ENCODE measurements at places on chromosomes 5 and 9. TPM values are rescaled to one million over a fixed set of nuclear protein-coding genes. Genes with fewer than 3 reads are reported as not detected.
A peak's percentile ranks its signal among the peaks of the same experiment; 100 is the strongest.

GRCh38 chr9:97747201-97747965 is 50.2 kb upstream of the XPA start:
- DNase-seq, result no peak
- H3K4me1 ChIP-seq, result no peaks in the 10 kb centered on the region
- H3K27ac ChIP-seq, result no peak overlapping the region
- no peaks in the 10 kb centered on the region for H3K27me3 ChIP-seq
- no peaks in the 10 kb centered on the region for H3K36me3 ChIP-seq
- H3K4me3 ChIP-seq, result no peak overlapping the region

DNA sequence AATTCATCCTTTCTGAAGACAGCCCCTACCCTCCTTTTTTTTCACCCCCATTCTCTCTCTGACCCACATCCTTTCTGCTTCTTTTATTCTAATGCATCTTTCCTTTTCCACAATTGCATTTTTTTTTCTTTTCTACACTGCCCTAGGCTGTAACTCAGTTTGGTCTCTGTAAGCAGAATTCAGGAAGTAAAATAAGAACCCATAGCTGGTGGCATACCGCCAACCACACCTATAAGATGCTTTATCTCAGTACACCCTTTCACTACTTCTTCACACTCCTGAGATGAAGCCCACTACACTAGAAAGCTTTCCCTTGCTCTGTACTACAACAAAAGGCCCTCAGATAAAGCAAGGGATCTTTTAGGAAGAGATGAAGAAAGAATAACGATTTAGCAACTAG is 16.1 kb upstream of the TSSK1B start:
- no peak overlapping the region for H3K27ac ChIP-seq
- no peaks in the 10 kb centered on the region for H3K27me3 ChIP-seq
- no peak for DNase-seq
- no peaks in the 10 kb centered on the region for H3K4me1 ChIP-seq

The EGFL7 gene
- 56.5 TPM for total RNA-seq

The KIF24 gene
- total RNA-seq, result 0.56 TPM

- no peak overlapping the region for H3K4me3 ChIP-seq
- no peak for DNase-seq
- H3K4me1 ChIP-seq, result no peaks in the 10 kb centered on the region
- no peaks in the 10 kb centered on the region for H3K36me3 ChIP-seq
These were observed 31.5 kb downstream of the NDUFS6 start for GRCh38 chr5:1832511-1833250.

GRCh38 chr9:69013382-69013727 is 558 bp downstream of the PRKACG start:
- no peaks in the 10 kb centered on the region for H3K36me3 ChIP-seq
- no peaks in the 10 kb centered on the region for H3K27me3 ChIP-seq

DNA sequence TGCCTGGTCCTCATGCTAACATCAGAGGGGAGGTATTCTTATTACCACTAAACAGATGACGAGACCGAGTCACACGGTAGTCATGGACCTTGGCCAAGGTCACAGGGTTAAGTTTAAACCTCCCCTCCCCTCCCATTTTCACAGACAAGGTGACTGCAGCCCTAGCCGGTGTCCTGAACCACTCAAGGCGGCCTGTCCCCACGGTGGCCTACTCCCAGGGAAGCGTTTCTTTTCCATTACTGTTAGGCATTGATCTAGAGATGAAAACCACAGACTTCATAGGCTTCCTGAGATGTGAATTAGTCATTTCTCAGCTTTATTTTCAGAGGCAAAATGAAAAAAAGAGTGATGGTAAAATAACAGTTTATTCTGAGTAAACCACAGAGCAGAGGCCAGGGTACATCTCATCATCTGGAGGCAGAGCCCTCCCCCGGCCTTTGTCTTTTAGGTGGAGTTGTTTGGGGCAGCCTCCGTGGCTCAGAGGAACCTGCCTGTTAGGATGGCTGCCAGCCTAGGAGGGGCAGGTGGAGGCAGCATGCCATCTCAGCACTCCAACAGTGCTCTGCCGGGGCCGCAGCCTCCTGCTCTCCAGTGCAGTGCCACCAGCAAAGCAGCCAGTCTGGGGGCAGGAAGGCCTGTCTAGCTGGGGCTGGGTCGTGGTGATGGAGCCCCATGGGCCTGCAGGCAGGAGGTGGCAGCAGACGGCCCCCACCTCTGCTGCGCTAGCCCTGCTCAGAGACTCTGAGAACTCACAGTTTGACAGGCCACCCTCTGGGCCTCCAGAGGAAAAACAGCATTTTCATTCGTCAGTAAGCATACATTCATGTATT is 71.2 kb downstream of the RAPGEF1 start:
- peak overlapping the region; percentile 96 for H3K27ac ChIP-seq

GRCh38 chr9:121289772-121290370 is 21.9 kb downstream of the GSN start:
- no peak for DNase-seq
- H3K27ac ChIP-seq, result peak overlapping the region; percentile 98
- peak overlapping the region; percentile 17 for H3K4me3 ChIP-seq
- H3K4me1 ChIP-seq, result peaks cover 96% of the 10 kb centered on the region

GRCh38 chr5:153824909-153825308 is 213.8 kb downstream of the FAM114A2 start:
- no peaks in the 10 kb centered on the region for H3K27me3 ChIP-seq
- no peak overlapping the region for H3K27ac ChIP-seq
- H3K4me3 ChIP-seq, result no peak overlapping the region
- no peaks in the 10 kb centered on the region for H3K36me3 ChIP-seq

- H3K27ac ChIP-seq, result peak overlapping the region; percentile 56
- no peaks in the 10 kb centered on the region for H3K27me3 ChIP-seq
- no peak overlapping the region for H3K4me3 ChIP-seq
- DNase-seq, result no peak
- no peaks in the 10 kb centered on the region for H3K4me1 ChIP-seq
These were observed 33.9 kb downstream of the CNOT8 start for GRCh38 chr5:154892369-154892771.

The C9orf152 gene
- total RNA-seq, result not detected

The C9orf40 gene
- total RNA-seq, result 3.0 TPM

The INSL6 gene
- total RNA-seq, result not detected

GRCh38 chr9:88772575-88772974 is 218.7 kb upstream of the S1PR3 start:
- H3K27me3 ChIP-seq, result no peaks in the 10 kb centered on the region
- peaks cover 43% of the 10 kb centered on the region for H3K4me1 ChIP-seq
- H3K36me3 ChIP-seq, result no peaks in the 10 kb centered on the region
- H3K27ac ChIP-seq, result no peak overlapping the region

DNA sequence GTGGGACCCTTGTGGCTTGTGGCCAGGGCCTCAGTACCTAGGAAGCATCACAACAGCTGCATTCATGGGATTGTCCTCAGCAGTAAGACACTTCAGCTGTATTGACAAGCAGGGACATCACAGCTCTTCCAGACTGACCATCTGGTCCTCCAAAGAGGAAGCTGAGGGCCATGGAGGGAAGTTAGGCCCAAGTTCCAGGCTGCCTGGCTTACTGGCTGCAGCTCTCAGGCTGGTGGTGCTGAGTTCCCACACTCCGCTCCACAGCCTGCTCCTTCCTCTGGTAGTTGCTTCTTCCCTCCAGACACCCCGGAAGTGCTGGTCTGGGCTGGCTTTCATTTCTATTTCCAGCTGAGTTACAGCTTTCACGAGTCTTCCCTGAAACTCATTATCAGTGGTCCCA is 5.7 kb upstream of the STING1 start:
- no peaks in the 10 kb centered on the region for H3K36me3 ChIP-seq
- no peaks in the 10 kb centered on the region for H3K27me3 ChIP-seq
- no peak overlapping the region for H3K4me3 ChIP-seq
- no peak for DNase-seq
- no peak overlapping the region for H3K27ac ChIP-seq
- peaks cover 4% of the 10 kb centered on the region for H3K4me1 ChIP-seq

The PLAC8L1 gene
- total RNA-seq, result not detected

DNA sequence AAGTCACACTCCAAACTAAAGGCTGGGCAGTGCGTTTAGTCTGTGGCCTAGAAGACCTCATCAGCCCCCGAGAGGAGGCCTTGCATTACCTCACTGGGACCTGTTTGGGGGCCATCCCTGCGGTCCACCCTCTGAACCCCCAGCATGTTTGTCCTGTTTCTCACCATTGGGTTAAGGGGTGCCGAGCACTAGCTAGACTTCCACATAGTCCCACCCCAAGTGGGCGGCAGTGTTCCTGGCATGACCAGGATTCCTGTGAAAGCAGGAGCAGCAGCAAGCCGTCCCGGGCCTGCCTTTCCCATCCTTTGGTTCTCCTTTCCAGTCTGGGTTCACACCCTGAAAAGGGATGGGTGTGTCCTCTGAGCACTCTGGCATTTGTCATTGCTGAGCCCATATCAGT is 26.6 kb upstream of the SAP30L start:
- no peak overlapping the region for H3K4me3 ChIP-seq
- H3K4me1 ChIP-seq, result no peaks in the 10 kb centered on the region
- no peak for DNase-seq

DNA sequence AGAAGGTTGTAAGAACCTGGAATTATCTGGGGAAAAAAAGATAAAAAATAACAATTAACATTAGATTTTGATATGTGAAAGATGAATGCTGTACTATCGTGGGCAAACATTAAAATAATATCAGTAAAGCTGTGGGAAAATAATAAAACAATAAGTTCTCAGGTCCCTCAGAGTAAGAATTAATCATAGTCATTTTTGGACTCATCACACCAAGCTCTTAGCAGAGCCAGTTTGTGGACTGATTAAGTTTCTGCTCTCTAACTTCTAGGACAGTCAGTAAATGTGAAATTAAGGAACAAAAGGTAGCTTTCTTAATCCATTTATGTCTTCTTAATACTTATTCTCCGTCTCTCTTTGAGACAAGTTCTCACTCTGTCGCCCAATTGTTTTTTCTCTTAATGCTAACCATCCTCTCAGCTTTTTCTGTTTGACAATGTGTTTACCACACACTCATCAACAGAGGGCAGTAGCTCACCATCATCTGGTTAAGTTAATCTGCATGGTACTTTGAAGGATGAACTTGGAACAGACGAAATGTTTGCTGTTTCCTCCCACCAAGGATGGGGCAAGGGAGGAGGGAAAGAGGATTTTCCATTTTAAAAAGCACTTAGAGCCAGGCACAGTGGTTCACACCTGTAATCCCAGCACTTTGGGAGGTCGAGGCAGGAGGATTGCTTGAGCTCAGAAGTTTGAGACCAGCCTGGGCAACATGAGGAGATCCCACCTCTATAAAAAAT is 5.3 kb upstream of the ACO1 start:
- H3K4me3 ChIP-seq, result no peak overlapping the region
- peaks cover 7% of the 10 kb centered on the region for H3K4me1 ChIP-seq
- H3K27me3 ChIP-seq, result no peaks in the 10 kb centered on the region
- H3K36me3 ChIP-seq, result no peaks in the 10 kb centered on the region
- no peak for DNase-seq

DNA sequence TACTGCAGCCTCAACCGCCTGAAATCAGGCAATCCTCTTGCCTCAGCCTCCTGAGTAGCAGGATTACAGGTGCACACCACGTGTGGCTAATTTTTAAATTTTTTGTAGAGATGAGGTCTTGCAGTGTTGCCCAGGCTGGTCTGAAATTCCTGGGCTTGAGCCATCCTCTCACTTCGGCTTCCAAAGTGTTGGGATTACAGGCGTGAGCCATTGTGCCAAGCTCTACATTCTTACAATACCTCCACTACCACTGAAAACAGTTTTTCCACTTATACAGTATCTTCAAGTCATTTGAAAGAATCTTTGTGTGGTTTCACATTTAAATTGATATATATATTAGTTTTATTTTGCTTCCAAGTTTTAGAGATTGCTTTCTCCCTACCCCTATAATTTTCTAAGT is 42.6 kb downstream of the LARP1 start:
- H3K36me3 ChIP-seq, result peaks cover 42% of the 10 kb centered on the region
- DNase-seq, result no peak
- no peak overlapping the region for H3K4me3 ChIP-seq
- H3K27ac ChIP-seq, result no peak overlapping the region

The SPATA31A3 gene
- not detected for total RNA-seq

The NEUROG1 gene
- total RNA-seq, result not detected

The ACOT12 gene
- not detected for total RNA-seq

The LCN12 gene
- not detected for total RNA-seq

The MLANA gene
- not detected for total RNA-seq

DNA sequence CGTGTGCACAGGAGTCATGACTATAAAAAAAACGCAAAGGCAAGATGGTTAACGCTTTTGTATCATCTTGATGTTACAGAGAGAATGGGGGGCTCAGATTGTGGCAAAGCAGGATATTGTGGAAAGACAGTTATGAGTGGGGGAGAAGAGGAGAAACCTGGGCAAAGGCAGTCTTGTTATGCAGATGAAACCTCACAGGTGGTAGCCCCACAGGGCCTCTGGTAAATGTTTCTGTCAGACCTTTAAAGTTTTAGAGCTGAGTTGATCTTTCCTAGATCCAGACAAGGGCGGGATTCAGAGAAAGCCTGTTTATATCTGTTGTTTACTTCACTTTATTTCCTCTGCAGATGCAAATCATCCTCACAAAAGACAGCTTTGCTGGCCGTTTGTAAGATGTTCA is 55.2 kb downstream of the C9orf85 start:
- H3K4me1 ChIP-seq, result no peaks in the 10 kb centered on the region
- H3K4me3 ChIP-seq, result no peak overlapping the region
- no peak overlapping the region for H3K27ac ChIP-seq
- no peaks in the 10 kb centered on the region for H3K36me3 ChIP-seq

The GARIN3 gene
- total RNA-seq, result not detected

The IL3 gene
- total RNA-seq, result not detected

- H3K4me1 ChIP-seq, result no peaks in the 10 kb centered on the region
- no peaks in the 10 kb centered on the region for H3K27me3 ChIP-seq
- DNase-seq, result no peak
These were observed 40.5 kb upstream of the SH3PXD2B start for GRCh38 chr5:172494630-172495505.

DNA sequence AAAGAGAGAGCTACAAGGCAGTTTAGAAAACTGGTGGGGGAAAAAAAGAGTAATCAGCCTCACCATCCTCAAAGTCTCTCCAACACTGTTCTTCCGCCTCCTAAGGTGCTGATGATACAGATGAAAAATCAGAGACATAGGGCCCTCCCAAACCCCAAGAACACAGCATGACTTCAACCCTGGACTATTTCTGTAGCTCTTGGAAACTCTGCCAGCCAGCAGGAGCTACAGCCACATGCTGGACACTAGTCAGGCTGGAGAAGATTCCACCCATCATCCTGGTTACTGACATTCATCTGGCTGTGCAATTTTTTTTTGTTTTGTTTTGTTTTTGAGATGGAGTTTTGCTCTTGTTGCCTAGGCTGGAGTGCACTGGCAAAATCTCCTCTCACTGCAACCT is 42.4 kb downstream of the OXCT1 start:
- H3K27me3 ChIP-seq, result no peaks in the 10 kb centered on the region
- peaks cover 7% of the 10 kb centered on the region for H3K4me1 ChIP-seq
- H3K4me3 ChIP-seq, result no peak overlapping the region
- DNase-seq, result no peak

The TMEM38B gene
- 6.6 TPM for total RNA-seq

DNA sequence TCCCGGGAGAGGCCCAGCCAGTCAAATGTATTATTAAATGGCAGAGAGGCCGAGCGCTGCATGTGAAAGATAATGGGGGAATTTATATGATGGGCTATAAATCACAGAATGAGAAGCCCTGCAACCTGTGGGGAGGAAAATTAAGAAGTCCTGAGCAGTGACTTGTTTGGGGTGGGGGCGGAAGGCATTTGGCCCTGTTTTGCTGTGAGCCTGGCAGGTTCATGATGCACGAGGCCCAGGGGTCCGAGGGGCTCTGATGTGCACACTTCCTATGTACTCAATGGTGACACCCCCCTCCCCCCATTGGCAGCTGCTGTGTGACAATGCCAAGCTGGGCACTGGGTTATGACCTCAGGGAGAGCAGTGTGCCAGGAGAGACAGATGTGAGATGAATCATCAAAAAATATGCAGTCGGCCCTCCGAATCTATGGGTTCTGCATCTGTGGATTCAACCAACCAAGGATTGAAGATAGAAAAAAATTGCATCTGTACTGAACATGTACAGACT is 13.7 kb upstream of the DAB2IP start:
- no peak overlapping the region for H3K4me3 ChIP-seq
- H3K27me3 ChIP-seq, result no peaks in the 10 kb centered on the region
- peaks cover 7% of the 10 kb centered on the region for H3K4me1 ChIP-seq
